ENCODE measurements at places on chromosomes 3 and 15.

DNA sequence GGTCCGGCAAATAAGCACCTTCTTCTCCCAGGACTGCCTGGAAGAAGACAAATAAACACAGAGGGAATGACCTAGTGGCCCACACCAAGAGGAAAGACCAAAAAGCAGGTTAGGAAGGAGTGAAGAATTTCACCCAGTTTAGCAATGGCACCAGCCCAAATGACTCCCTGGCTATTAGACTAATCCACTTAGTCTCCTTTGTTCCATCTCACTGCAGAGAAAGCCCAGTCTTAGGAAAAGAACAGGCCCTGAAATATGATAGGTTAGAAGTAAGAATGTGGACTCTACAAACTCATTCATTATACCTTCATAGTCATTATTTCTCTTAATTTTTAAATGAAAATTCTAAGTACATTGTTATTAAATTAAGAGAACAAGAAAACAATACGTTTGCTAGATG lies 23.2 kb downstream of the SERPINI2 start:
- DNase-seq = no peak

GRCh38 chr15:84911879-84912660 lies 27.6 kb downstream of the SLC28A1 start:
- DNase-seq = peak; percentile 65

DNA sequence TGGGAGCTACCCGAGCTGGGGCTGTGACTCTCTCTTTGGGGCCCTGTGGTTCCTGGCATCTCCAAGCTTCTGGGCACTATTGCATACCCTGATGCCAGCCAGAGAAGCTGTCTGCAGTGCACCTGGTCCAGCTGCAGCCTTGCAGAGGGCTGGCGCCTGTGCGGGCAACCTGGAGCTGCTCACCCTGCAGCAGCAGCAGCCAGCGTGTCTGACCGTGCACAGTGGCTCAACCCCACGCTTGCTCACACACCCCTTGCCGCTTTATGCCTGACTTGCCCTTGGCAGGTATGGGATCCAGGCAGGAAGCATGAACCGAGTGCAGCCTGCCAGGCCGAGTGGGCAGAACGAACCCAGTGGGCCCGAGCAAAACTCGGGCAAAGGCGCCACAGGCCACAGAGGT lies 69.9 kb downstream of the GLB1 start:
- no peak for DNase-seq

DNA sequence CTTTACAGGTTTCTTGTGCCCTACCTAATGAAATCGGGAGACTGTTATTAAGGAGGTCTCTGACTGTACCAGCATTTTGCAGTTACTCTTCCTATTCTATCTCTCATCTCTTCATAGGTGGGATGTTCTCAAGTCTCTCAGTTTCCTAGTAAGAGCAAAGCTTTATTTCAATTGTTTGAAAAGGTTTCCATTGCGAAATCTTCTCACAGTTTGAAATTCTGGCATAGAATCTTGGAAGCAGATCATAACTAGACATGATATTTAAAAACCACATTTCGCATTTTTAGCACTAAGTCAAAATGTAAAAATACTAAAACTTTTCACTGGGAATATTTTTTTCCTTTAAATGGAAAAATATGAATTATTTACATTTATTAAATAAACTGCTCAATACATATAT lies 1311.4 kb downstream of the ROBO2 start:
- no peak for DNase-seq

- DNase-seq = no peak
These were observed 238.7 kb downstream of the EPHB1 start for GRCh38 chr3:135033737-135034136.

DNA sequence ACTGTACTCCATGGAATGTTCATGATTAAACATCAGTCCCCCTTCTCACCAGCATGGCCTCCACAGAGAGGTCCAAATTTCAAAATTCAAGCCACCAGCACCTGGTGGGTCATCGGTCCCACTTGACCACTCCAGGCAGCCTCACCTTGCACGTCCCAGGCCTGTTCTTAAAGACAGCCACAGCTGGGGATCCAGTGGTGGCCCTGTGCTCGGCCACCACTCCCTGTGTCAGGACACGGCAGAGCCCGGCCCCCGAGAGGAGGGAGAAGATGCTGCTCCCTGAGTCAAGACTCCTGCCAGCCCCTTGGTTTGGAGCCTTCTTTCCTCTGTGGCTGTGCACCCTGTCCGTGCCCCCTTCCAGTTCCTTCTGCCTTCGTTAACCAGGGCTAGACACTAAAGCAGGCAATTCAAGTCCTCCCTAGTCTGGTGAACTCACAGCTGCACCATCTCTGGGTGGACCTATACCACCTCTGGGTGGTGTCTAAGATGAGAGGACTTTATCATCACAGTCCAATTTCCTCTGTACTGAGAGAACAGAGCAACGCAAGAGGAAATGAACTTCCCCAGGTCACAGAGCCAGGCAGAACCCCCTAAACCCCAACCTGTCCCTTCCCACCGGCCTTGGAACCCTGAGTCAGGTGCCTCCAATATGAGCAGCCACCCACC lies 97.1 kb downstream of the MEGF11 start:
- DNase-seq = no peak

GRCh38 chr3:114624571-114625181 lies 330.8 kb downstream of the TIGIT start:
- DNase-seq = peak; percentile 65

DNA sequence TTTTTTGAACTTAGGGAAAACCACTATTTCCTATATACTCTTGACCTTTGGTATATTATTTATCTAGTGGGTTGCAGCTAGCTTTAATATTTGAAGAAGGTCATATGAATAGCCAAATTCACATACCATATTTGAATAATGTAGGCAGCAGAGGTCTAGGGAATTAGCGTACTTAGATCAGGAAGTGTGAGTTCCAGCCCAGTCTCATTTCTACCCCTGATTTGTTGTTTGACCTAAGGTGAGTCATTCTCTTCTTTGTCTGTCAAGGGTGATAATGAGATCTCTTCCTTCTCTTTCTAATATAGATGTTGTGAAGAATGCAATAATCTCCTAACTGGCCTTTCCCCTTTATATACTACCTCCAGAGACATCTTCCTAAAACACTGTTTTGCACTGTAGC lies 36.6 kb upstream of the ZPLD1 start:
- DNase-seq = no peak

DNA sequence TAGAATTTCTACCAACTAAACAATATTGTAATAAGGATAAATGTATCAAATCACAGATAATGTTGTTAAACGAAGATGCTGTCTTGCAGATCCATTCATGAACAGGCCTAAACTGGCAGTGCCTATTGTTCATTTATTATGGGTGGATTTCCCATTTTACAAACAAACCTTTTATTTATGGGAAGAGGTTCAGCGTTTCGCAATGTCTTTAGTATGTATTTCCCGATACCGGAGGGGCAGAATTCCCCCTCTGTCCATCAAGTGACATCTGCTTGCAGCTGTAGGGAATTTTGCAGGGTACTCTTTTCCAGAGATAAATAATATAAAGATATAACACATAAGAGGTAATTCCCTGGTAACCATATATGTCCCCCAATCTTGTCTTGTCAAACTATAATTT lies 5.7 kb downstream of the CEP19 start:
- no peak for DNase-seq

GRCh38 chr3:140584549-140584948 lies 93.3 kb upstream of the TRIM42 start:
- DNase-seq = no peak

GRCh38 chr3:185741586-185741985 lies 83.3 kb downstream of the IGF2BP2 start:
- DNase-seq = no peak

- DNase-seq = no peak
These were observed 236.6 kb downstream of the KCNH8 start for GRCh38 chr3:19384868-19385267.

- DNase-seq = no peak
These were observed 19.3 kb upstream of the NRROS start for GRCh38 chr3:196620161-196620604.

GRCh38 chr3:61719278-61719977 lies 158.1 kb downstream of the PTPRG start:
- DNase-seq = no peak

DNA sequence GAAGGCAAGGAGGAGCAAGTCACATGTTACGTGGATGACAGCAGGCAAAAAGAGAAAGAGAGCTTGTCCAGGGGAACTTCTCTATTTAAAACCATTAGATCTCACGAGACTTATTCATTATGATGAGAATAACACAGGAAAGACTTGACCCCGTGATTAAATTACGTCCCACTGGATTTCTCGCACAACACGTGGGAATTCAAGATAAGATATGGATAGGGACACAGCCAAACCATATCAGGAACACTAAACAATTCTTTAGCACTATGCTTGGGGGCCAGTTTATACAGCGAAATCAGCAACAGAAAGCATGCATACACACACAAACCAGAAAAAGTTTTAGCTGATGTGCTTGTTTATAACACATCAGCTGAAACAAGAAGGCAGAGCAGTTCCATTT lies 704.2 kb downstream of the OTOL1 start:
- DNase-seq = no peak

GRCh38 chr15:26144836-26145235 lies 281.7 kb upstream of the ATP10A start:
- DNase-seq = no peak
